Subcutaneous preadipocyte (primary cell): ENCODE measurements at places on chromosomes 12 and 14. TPM values are rescaled to one million over a fixed set of nuclear protein-coding genes. Genes with fewer than 3 reads are reported as not detected.

The SPTB gene
- not detected in 2 replicates for total RNA-seq

The HSPB8 gene
- 4.0 and 4.3 TPM in 2 replicates for total RNA-seq

The LRP1-AS gene
- not detected in 2 replicates for total RNA-seq

The ALX1 gene
- total RNA-seq: 6.8 and 8.5 TPM in 2 replicates

The HOXC11 gene
- 0.37 TPM in 1 of 2 replicates, not detected in the other for total RNA-seq

The IAPP gene
- total RNA-seq: not detected in 2 replicates

The PYGL gene
- total RNA-seq: 92.5 and 108 TPM in 2 replicates

The GLI1 gene
- total RNA-seq: under 0.01 and 0.78 TPM in 2 replicates

The TAS2R14 gene
- total RNA-seq: 3.7 and 4.1 TPM in 2 replicates

The MYH6 gene
- total RNA-seq: not detected in 2 replicates

The TMEM179 gene
- total RNA-seq: not detected in 2 replicates

The CCDC88C gene
- total RNA-seq: under 0.01 TPM in 1 of 2 replicates, not detected in the other

The COX8C gene
- not detected in 2 replicates for total RNA-seq
